Activated T-helper 2 cell treated with anti-CD3 and anti-CD28 coated beads, Interferon-gamma antibody, Interleukin-2, Interleukin-4, amounts not matched to agents 10 μg/mL and 5 μg/mL and 100 μg/mL, durations not matched to agents 14 hours and 24 hours and 36 hours (primary cell): ENCODE measurements at places on chromosomes 7 and 10.

- DNase-seq, result no peak
Measured at GRCh38 chr7:19674266-19674960, 34.4 kb downstream of the POLR1F start.

DNA sequence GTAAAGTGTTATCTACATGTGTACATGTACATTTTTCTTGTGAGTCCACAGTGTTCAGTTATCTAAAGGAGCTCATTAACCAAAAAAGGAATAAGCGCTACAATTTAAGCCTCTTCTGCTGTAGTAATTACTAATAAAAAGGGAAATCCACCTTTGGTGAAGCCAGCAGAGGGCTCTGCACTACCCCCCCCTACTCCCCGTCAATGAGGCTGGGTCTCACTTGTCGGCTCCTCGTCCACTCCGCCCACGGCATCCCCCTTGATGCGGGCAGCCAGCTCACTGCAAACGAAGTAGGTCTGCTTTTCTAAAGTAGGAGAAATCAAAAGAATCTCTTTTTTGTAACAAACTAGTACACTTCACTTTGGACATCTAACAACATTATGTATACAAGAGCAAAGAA is 4.7 kb upstream of the WASHC2A start:
- no peak for DNase-seq

DNA sequence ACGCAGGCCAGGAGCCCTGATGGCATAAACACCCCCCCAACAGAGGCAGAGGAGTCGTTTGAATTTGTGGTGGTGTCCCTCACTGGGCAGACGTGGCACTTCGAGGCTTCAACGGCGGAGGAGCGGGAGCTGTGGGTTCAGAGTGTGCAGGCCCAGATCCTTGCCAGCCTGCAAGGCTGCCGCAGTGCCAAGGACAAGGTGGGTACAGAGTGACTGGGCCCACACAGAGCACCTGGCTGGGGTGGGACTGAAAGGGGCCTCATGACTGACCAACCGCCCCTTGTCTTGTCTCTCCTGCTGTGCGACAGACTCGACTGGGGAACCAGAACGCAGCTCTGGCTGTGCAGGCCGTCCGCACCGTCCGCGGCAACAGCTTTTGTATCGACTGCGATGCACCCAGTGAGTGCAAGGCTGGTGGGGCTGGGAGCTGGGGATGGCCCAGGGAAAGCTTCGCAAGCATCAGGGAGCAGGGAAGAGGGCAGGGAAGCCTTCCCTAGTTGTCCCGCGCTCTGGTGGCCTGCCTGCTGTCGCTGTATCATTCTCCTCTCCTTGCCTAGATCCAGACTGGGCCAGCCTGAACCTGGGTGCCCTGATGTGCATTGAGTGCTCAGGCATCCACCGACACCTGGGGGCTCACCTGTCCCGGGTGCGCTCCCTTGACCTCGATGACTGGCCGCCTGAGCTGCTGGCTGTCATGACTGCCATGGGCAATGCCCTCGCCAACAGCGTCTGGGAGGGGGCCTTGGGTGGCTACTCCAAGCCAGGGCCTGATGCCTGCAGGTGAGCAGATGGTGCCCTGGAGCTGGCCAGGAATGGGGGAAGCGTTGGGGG is 25.4 kb downstream of the GBX1 start:
- DNase-seq, result no peak

- no peak for DNase-seq
Measured at GRCh38 chr7:151829707-151830106, 47.2 kb downstream of the PRKAG2 start.

GRCh38 chr10:70132098-70133029 is at the start of gene AIFM2:
TSS of gene AIFM2 (minus strand) at chr10:70132825. CDS start at chr10:70124084, 8,741 bp downstream.
- no peak for DNase-seq

DNA sequence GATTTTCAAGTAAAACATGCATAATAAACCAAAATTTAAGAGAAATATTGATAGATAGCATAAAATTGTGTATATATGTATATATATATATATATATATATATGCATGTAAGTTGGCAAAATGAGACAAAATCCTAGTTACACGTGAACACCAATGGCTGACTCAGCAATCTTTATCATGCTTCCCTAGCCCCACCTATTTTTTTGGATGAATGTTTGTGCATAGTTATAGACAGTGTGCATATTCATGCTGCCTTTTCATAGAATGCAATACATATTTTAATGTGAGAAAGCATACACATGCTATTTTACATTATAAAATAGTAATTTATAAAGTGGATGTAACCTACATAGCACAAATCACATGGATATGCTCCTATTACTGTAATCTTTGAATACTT is 230.3 kb downstream of the SH2D4B start:
- DNase-seq, result no peak

- peak; percentile 41 for DNase-seq
Measured at GRCh38 chr10:48658243-48658974, 26.3 kb upstream of the WDFY4 start.

- DNase-seq, result no peak
Measured at GRCh38 chr7:4675771-4676367, 6.2 kb upstream of the FOXK1 start.

- no peak for DNase-seq
Measured at GRCh38 chr10:51090190-51090589, 15.9 kb downstream of the PRKG1 start.

DNA sequence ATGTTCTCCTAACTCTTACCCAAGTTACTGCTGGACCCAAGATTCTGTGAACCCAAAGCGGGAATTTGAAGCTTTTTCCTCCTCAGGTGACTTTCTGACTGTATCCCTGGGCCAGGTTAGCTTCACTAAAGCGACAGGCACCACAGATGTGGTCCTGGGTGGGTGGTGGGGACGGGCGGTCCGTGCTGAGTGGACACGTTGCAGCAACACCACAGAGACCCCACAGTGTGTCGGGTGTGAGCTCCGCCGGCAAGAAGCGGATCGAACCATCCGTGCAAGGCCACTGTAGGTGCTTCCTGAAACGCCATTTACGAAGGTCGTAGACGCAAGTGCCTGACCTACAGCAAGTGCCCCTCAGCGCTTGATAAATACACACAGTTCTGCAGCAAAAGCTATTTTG is 325.9 kb downstream of the ADARB2 start:
- DNase-seq, result no peak

DNA sequence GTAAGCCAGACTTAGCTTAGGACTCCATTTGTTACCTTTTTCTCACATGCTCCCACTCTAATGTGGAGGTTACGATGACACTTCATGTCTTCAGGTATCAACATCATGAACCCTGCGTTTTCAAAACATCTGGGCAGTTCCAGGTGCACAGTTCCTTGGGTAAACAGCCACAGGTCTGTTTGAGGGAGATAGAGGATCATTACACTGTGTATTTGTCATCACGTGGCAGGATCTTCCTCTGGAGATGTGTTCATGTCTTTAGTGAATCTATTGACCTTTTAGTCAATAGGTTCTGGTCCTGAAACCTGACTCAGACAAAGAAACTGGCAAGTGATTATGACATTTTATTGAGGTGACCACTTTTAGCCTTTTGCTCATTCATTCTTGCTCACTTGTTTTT is 145.5 kb downstream of the ANKRD7 start:
- DNase-seq, result no peak

- DNase-seq, result no peak
Measured at GRCh38 chr10:70619271-70620019, 16.9 kb upstream of the PRF1 start.

DNA sequence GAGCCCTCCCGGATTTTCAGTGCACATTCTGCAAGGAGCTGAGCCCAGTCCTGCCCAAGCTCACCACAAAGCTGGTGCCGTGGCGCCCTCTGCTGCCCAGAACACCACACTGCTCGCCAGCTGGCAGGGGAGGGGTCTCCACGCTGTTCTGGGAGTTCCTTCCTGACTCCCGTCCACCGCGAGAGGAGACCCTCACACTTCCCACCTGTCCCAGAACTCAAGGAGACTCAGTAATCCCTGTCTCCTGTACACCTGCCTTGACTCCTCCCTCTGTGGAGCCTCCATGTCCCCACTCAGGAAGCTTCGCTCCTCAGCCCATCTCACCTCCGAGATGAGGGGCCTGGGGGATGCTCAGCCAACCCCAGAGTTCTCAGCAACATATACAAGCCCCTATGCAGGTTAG is 11.3 kb downstream of the C10orf105 start:
- peak; percentile 48 for DNase-seq

- DNase-seq, result no peak
Measured at GRCh38 chr10:852386-852785, 79.1 kb downstream of the LARP4B start.

GRCh38 chr10:49844775-49845595 is 82.9 kb upstream of the OGDHL start:
- DNase-seq, result no peak

DNA sequence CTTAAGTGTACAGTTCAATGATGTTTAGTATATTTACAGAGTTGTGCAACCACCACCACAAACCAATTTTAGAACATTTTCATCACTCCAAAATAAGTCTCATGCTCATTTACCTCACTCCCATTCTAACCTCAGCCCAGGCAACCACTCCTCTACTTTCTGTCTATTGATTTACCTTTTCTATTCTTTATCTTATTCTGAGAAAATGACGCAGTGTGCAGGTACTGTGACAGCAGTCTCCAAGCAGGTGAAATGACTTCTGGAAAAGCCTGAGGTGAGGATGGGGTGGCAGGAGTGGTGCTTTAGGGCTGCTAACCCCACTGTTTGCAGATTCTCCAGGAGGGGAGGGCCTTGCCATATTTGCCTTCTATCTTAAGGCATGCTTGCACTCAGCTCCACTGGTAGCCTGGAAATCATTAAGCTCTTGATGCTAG is 39.5 kb downstream of the GARS1 start:
- no peak for DNase-seq

DNA sequence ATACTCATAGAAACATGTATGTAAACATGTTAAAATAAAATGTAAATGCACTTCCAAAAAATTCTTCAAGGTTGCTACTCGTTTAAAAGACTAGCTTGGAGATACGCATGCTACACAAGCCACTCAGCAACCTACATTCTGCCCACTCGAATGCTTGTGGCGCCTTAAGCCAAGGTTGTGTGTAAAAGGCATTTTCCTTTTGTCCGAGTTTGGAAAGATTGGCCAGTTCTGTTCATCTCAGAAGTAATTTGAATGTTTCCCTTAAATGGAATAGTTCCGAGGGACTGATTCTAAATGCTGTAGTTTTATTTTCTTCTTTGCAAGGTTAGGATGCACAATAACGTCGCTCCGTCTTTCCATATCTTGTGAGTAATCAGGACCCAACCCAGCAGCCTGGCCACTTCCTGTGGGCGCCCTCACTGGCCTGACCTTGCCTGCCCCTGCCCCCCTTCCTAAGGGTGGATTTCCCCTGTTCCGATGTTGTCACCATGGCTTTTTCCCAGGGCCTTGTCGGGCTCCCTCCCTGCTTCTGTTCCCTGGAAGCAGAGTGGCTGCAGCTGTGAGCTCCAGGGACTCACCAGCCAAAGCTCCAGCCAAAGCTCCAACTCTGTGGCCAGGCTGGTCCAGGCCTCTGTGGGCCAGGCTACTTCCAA is 70.6 kb downstream of the PTPRE start:
- DNase-seq, result no peak

- DNase-seq, result no peak
Measured at GRCh38 chr10:55378196-55378595, 577.2 kb upstream of the PCDH15 start.
